Activated T-cell treated with anti-CD3 and anti-CD28 coated beads, Interleukin-2, amount 50 U/mL, for 72 hours (primary cell): ENCODE measurements at places on chromosomes 6 and 20. TPM values are rescaled to one million over a fixed set of nuclear protein-coding genes. Genes with fewer than 3 reads are reported as not detected.

The TRIM31 gene
- total RNA-seq = 0.12 TPM

The TFAP2D gene
- not detected for total RNA-seq

The DDO gene
- total RNA-seq = not detected

DNA sequence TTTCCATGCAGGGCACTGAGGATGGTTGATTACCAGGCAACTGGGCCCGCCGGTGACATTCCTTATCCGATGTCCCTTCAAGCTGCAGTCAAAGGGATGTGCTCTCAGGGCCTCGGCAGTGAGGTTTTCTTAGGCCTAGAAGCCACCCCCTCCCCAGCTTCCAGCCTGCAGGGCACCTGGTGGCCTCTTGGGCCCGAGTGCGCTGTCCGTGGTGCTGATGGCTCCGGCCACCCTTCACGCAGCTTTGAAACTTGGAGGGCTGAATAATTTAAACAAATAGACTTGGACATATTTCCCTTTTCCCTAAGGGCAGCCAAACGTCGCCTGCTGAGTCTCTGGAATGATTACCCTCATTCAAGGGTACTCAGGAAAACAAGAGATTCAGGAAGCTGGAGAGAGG lies 8.9 kb upstream of the MLN start:
- H3K27me3 ChIP-seq = peaks cover 68% of the 10 kb centered on the region
- no peak overlapping the region for H3K27ac ChIP-seq
- H3K36me3 ChIP-seq = no peaks in the 10 kb centered on the region
- H3K4me1 ChIP-seq = peaks cover 20% of the 10 kb centered on the region
- peak; percentile 49 for DNase-seq
- no peak overlapping the region for H3K4me3 ChIP-seq

DNA sequence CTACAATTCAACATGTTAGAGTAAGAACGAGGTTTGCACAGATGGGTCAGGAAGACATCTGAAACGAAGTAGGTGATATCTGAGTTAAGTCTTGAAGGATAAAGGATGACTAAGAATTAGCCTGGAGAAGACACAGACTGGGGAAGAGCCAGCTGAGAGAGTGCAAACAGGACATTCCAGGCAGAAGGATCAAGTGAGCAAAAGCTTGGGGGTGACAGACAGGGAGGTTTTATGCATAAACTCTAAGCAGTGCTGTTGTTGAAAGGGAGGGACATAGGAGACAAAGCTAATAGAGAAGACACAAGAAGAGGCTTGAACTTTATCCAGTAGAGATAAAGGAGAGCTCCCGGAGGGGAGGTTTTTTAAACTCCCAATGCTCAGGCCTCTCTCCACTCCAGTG lies 15.0 kb upstream of the ETV7 start:
- DNase-seq = no peak
- H3K36me3 ChIP-seq = no peaks in the 10 kb centered on the region
- H3K27ac ChIP-seq = no peak overlapping the region
- H3K27me3 ChIP-seq = peaks cover 14% of the 10 kb centered on the region
- H3K4me3 ChIP-seq = no peak overlapping the region
- H3K4me1 ChIP-seq = peaks cover 5% of the 10 kb centered on the region

- no peak overlapping the region for H3K4me3 ChIP-seq
- H3K4me1 ChIP-seq = peaks cover 5% of the 10 kb centered on the region
- H3K36me3 ChIP-seq = no peaks in the 10 kb centered on the region
- H3K27ac ChIP-seq = no peak overlapping the region
Measured at GRCh38 chr20:34834459-34834893, 9.0 kb upstream of the NCOA6 start.
